ENCODE measurements at places on chromosomes 4 and X. TPM values are rescaled to one million over a fixed set of nuclear protein-coding genes. Genes with fewer than 3 reads are reported as not detected.
A peak's percentile ranks its signal among the peaks of the same experiment; 100 is the strongest.

DNA sequence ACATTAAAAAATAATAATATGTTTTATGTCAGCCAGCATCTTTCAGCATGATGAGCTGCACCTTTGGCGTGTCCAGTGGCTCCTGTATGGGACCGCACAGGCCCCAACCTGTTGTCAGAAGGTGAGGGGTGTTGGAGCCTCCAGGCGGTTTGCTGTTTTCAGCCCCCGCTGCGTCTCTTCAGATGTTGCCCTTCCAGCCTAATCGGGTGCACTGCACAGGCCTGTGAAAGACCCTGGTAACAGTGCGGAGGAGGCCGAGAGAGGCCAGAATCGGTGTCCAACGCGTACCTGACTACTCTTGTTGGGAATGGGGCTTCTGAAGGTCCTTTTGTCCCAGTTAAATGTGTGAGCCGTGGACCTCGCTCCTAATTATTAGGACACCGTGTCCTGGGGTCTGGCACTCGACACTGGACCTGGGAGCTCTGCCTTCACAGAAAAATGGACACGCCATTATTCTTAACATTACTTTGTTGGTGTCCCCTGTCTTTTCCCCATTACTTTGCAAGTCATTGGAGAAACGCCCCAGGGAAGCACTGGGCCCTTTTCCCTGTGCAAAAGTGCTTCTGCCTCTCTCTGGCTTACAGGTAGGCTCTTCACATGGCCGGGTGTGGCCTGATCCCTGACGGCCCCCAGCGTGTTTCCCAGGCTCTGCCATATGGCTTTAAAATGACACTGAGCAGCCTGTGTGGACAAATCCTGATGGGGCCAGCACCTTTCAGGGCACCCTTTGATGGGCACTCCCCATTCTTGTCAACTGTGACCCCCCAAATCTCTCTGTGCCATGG lies 51.2 kb downstream of the TBC1D14 start:
- DNase-seq: no peak

GRCh38 chrX:68942104-68942503 lies 113.3 kb downstream of the EFNB1 start:
- no peak for DNase-seq

Gene STARD8
- total RNA-seq: 1.7 TPM

Gene SLC16A2
- 5.3 TPM for total RNA-seq

Gene UNC5C
- under 0.01 TPM for total RNA-seq

GRCh38 chr4:152485726-152486276 lies 50.1 kb downstream of the FBXW7 start:
- peak; percentile 94 for DNase-seq

DNA sequence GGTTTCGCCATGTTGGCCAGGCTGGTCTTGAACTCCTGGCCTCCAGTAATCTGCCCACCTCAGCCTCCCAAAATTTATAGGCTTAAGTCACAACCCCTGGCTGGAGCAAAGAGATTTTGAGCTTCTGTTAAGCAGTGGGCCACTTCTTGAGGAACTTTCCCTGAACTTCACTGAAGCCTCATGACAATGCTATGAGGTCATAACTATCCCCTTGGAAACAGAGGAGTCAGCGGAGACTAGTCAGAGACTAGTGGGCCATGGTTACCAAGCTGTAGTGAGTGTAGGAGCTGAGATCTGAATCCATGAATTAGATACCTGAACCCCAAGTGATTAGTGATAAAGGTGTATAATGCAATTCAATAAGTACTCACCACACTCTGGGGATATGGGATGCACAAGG lies 145.1 kb upstream of the MSX1 start:
- DNase-seq: peak; percentile 69

GRCh38 chrX:77085372-77085771 lies 361.8 kb upstream of the FGF16 start:
- DNase-seq: no peak

Gene RHOH
- total RNA-seq: not detected

DNA sequence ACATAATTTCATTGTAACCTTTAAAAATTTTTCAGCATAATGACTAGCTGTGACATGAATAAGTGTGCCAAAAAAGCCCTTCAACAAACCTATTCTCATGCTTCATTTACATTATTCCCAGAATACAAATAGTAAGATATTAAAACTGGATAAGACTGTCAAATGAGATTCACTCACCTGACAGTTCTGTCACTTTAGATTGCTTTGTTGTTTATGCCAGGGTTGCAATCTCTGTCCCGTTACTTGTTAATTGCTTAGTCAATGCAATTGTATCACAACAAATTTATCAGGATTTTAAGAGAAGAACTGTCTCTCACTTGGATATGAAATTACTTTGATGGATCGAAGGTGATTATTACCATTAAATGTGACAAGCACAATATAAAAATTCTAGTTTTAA lies 616.0 kb upstream of the IGFBP7 start:
- no peak for DNase-seq

Gene TMPRSS11A
- total RNA-seq: not detected

GRCh38 chrX:118199997-118200396 lies 83.4 kb upstream of the KLHL13 start:
- DNase-seq: no peak

Data from IMR-90 (cell line).